ENCODE measurements at places on chromosomes 12 and 14. TPM values are rescaled to one million over a fixed set of nuclear protein-coding genes. Genes with fewer than 3 reads are reported as not detected.

The GYS2 gene
- polyA plus RNA-seq: not detected

- peak; percentile 94 for DNase-seq
Measured at GRCh38 chr12:92570056-92570753, 132.6 kb upstream of the PLEKHG7 start.

GRCh38 chr14:88364710-88365413, 20.6 kb upstream of the SPATA7 start:
- no peak for DNase-seq

The HOXC6 gene
- 11.4 TPM for polyA plus RNA-seq

DNA sequence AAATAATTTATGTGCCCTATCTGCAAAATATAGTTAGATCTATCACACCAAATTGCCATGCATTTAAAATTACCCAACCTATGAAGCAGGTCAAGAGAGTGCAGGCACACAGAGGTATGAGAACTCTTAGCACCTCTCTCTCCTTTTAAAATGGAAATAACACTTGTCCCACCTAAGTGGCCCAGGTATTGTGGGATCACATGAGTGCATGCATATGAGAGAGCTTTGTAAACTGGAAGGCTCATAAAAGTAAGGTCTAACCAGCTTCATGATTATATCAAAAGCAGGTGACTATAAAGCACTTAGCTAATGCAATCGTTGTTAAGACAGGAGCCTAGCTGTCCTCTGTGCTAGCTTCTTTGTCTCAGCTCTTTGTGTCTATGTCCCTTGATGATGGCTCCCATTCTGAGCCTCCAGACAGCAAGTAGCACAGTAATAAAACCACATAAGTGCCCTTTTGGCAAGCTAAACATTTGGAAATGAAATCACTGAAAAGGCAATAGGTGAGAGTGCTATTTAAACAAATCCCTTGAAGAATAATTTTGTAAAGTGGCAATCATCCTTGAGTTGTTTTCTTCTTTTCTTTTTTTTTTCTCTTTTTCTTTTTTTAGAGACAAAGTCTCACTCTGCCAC, 219.0 kb downstream of the NTF3 start:
- no peak for DNase-seq

GRCh38 chr14:27391331-27391730, 793.5 kb upstream of the NOVA1 start:
- no peak for DNase-seq

DNA sequence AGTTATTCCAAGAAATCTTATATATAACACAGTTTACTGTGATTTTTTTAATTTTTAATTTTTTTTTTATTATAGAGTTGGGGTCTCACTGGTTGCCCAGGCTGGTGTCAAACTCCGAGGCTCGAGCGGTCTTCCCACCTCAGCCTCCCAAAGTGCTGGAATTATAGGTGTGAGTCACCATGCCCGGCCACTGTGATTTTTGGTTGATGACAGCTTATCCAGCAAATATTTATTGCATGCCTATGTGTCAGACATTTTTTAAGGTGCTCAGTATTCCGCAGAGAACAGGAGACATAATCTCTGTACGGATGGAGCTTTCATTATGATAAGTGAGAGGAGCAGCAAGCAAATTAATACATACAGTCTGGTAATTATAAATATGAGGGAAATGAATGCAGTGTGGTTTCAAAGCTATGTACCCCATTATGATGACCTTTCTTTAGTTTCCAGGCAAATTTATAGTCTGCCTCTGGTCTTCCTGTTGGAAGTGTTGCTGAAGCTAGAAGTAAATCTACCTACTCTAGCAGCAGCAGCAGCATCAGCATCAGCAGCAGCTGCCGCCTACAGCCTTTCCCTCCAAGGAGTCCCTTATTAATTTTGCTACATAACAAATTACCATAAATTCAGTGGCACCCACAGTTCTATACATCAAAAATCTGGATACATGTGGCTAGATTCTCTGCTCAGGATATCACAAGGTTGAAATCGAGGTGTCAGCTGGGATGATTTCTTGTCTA, 32.3 kb downstream of the FRS2 start:
- no peak for DNase-seq

- DNase-seq: no peak
Measured at GRCh38 chr12:1540690-1541089, 53.7 kb downstream of the FBXL14 start.

DNA sequence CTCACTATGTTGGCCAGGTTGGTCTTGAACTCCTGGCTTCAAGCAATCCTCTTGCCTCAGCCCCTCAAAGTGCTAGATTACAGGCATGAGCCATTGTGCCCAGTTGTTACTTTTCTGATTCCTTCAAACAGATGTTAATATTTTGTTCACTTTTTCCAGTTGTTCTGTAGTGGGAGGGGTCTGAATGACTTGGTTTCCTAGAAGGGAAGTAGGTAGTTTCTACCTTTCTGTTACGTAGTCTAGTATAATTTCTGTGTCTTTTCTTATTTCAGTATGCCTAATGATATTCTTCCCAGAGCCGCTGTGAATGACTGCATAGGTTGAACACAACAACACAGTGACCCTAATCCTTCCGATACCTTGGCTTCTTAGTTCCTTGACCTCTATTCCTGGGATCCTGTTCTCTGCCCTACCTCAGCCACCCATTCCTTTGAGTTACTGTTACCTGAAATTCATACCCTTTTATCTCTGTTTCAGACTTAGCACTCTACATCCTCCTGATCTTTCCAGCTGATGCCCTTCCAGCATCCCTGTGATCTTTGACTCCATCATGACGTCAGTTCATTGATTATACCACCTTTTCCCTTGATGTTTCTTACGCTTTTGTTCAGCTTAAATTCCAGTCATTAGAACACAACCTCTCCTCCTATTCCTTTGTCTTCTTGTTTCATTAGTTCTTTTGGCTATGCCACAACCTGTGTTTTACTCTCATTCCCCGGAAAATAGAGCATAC, 33.3 kb downstream of the RCOR1 start:
- no peak for DNase-seq

DNA sequence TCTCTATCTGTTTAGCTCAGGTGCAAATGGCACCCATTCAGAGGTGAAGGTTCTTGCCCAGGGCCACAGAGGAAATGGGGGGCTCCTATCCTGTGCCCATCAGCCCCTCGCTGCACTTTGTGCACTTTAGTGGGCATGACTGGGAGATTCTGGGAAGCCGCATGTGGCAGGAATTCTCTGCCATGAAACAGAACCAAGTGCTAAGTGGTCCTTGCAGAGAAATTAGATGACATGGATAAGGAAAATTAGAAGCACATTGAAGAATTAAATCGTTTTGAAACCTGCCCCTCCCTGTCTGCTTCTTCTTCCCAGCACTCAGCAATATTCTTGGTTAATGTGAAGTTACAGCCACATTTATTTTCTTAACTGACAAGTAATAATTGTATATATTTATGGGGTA, 185.2 kb upstream of the RTL1 start:
- DNase-seq: no peak

- no peak for DNase-seq
Measured at GRCh38 chr14:57735276-57735675, 130.6 kb downstream of the SLC35F4 start.

GRCh38 chr12:58668871-58669270, 251.4 kb downstream of the LRIG3 start:
- DNase-seq: peak; percentile 12

The ASIC1 gene
- polyA plus RNA-seq: 0.99 TPM

The LTB4R2 gene
- 0.67 TPM for polyA plus RNA-seq

The DAO gene
- polyA plus RNA-seq: 50.4 TPM

- DNase-seq: no peak
Measured at GRCh38 chr12:44531320-44531971, 344.7 kb downstream of the NELL2 start.

All from kidney (tissue), 22 donors.